CD4-positive, CD25-positive, alpha-beta regulatory T cell (primary cell): ENCODE measurements at places on chromosomes 12 and 14.

DNA sequence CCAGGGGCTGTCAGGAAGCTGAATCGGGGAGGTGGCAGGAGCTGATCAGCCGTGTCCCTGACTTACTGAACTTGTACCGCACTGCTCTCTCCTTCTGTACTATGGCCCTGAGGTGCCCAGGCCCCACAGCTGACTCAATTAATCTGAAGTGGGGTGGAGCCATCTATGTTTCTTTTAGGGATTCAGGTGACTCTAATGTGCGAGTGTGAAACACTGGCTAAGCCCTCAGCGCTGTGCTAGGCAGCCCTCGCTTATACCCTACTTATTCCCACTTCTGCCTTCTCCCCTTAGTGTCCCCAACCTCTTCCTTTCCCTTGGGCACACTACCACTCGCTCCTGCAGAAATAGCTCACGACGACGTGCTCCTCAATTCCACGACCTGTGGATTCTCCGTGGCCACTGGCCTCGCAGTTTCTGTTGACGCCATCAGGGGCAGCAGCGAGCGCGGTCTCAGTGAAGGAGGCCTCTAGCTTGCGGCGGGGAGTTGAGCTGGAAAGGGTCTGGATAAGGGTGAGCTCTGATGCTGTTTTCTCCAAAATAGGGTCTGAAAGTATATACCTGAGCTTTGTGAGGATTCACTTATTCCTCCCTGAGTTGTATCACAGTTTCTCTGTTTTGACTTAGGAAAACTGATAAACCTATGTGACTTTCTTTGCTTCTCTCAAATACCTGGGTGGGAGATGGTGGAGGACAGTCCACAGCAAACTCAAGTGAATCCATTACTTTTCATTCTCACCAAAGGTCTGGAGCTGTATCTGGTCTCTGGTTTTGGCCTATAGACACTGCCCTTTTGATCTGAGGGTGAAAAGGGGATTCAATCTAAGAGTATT is 167.6 kb downstream of the SLC41A2 start:
- peak; percentile 10 for DNase-seq

DNA sequence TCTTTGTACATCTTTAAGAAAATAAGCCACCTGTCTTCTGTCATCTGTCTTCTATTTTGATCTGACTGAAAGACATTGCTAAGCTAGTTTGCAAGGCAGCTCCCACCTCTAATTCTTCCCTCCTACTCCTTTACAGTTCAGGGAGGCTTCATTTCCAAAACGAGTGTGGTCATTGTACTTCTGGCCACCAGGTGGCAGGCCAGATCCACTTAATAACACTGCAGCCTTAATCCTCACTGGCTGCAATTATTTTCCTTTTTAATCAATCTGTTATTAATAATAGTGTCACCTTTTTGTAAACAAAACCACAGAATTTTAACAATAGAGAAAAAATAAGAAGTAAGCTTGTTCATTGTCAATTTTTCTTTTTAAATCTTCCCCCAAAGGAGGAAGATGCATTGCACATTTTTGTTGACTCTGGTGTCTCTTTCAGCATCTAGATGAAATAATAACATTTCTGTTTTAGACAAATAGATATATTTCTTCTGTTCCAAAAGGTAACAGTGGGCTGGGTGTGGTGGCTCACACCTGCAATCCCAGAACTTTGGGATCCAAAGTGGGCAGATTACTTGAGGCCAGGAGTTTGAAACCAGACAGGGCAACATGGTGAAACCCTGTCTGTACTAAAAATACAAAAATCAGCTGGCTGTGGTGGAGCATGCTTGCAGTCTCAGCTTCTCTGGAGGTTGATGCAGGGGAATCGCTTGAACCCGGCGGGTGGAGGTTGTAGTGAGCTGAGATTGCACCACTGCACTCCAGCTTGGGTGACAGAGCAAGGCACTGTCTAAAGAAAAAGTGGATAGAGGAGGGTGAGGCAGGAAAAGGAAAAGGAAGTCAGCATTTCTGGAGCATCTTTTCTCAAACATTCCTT is 23.3 kb downstream of the GABARAPL1 start:
- peak; percentile 24 for DNase-seq

GRCh38 chr12:100666588-100666987 is 93.1 kb downstream of the GAS2L3 start:
- no peak for DNase-seq

DNA sequence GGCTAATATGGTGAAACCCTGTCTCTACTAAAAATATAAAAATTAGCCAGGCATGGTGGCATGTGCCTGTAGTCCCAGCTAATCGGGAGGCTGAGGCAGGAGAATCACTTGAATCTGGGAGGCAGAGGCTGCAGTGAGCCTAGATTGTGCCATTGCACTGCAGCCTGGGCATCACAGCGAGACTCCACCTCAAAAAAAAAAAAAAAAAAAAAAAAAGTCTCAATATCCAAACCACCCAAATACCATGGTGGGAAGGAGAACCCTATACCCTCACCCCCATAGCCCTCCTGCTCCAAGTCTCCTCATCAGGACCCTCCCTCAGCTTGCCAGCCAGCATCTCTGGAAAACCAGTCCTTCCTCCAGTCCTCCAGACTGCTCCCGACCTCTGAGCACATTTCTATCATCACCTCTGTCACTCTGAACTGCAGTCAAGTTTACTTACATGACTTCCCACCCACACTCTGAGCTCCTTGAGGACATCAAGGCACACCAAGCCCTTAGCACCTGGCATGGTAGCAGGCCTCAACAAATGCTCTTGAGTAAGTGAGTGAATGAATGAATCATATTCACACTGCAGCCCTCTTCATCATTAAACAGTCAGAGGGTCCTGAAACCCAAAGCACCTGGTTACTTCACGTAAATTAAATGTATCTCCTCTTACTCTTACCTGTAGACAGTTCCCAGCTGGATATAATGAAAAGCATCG is 35.2 kb downstream of the NT5DC3 start:
- no peak for DNase-seq
